Stimulated activated CD8-positive, alpha-beta memory T cell treated with anti-CD3 and anti-CD28 coated beads, Interleukin-4, amount 100 ng/mL, for 4 hours (primary cell): ENCODE measurements at places on chromosomes 3 and 15.

GRCh38 chr15:37204692-37205091 lies 104.3 kb upstream of the MEIS2 start:
- no peak for DNase-seq

GRCh38 chr3:29274667-29275066 lies 6.2 kb upstream of the RBMS3 start:
- DNase-seq: no peak

GRCh38 chr15:39588531-39589192 lies 7.8 kb downstream of the THBS1 start:
- DNase-seq: no peak

GRCh38 chr3:64225695-64226499 lies 631 bp upstream of the PRICKLE2 start:
- DNase-seq: no peak

DNA sequence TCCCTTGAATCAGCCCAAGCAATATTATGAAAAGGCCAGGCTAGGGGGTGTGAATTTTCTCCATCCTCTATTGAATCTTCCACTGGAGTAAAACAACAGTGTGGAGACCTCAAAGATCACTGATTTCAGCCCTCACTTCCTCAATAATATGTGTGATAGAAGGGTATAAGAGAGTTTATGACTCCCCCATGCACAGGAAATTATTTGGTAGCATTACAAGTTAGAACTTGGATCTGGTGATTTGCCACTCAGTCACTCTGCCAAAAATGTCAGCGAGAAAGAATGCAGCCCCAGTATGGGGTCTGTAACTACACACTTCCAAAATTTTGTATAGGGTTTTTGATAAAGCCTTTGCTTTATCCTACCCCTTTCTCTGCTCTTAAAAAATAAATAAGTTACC lies 81.0 kb upstream of the KCNMB2 start:
- no peak for DNase-seq

DNA sequence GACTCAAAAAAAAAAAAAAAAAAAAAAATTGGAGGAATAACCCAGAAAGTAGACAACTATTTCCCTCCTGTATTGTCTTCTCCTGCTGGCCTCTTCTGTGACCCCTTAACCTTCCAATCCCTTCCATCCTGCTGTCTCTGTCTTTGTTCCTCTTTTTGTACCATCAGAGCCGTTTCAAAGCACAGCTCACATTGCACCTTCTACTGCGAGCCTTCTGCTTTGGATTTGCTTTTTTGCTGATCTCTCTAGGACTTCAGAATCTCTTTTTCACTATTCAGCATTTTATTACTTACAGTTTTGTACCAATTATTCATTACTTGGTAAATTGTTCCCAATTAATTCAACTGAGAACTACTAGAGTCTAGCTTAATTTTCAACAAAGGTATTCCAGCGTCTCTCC lies 284.0 kb upstream of the TBL1XR1 start:
- no peak for DNase-seq
